Hypothalamus (tissue), 51 donors: ENCODE measurements at places on chromosomes 6 and 20.

GRCh38 chr6:170134471-170135440, 156.1 kb downstream of the DLL1 start:
- DNase-seq: no peak

DNA sequence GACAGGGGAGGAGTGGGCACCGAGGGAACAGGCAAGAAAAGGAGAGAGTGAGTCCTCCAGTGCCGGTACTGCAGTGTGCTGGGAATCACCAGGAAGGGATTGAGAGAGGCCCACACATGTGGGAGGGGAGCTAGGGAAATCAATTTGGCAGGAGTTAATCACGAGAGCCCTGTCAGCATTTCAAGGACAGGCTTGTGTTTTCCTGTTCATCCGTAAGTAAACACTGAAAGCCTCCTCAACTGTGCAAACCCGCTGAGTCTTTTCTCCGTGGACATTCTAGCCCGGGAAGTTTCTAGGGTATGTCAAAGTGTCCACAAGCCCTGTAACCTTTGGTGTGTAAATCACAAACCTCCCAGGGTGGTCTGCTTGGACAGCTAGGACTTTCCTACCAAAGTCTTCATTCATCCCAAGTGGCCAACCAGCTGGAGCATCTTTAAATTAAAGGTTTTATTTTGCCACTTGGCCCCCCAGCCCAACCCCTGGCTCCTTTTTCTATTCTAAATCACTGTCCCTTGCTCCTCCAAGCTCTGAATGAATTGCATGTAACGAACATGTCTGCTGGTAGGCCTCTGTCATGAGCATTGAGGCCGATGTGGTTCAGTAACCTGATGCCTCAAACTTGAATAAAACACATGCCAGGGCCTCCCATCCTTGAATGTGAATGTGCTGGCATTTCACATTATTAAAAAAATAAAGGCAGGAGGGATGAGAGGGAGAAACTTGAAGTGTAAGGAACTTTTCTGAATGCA, 149.1 kb downstream of the ZNF217 start:
- no peak for DNase-seq

DNA sequence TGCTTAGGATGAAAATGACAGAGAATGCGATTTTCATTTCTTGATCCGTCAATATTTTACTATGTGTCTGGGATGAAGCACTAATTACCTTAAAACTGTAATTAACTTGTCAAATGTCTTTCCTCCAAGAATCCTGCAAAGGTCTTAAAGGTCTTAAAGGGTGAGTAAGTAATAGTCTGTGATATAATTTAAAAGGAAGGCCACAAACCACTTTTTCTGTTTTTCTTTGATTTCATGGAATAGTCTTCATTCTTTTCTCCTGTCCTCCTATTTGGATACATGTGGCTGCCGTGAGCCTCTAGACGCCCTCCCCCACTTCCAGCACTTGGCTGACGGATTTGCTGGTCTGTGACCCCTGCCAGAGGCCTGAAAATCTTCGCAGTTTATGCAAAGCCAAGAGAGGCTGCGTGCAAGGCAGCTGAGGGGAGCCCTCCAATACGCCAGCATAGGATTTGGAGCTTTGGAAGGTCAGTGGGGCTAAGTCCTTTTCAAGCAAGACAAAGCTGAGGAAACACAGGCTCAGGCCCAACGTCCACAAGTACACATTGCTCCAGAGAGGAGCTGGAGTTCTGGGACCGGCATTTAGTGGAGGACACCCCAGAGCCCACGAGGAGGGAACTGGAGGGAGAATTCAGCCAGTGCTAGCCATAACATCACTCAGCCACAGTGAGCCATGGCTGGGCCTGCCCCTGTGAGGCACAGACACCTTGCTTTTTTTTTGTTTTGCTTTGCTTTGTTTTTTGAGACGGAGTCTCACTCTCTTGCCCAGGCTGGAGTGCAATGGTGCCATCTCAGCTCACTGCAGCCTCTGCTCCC, 382.6 kb downstream of the SMOC2 start:
- no peak for DNase-seq

GRCh38 chr6:73873081-73873480, 177.1 kb downstream of the CD109 start:
- DNase-seq: no peak

GRCh38 chr6:100892693-100893092, 11.6 kb upstream of the ASCC3 start:
- DNase-seq: no peak

DNA sequence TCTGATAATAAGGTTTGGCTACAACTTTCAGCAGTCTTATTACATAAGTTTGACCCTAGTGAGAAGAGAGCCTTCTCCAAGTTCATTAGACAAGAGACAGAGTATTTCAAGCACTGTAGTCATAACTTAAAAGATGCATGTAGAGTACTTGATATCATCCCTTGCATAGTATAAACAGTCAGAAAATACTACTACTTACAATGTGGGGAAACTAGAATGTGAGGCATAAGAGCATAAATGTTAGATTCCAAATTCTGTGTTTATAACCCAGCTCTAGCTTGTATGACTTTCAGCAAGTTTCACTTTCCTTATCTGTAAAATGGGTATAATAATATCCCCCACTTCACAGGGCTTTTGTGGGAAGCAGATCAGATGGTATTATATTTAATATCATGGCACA, 56.8 kb upstream of the TMEM200A start:
- no peak for DNase-seq

DNA sequence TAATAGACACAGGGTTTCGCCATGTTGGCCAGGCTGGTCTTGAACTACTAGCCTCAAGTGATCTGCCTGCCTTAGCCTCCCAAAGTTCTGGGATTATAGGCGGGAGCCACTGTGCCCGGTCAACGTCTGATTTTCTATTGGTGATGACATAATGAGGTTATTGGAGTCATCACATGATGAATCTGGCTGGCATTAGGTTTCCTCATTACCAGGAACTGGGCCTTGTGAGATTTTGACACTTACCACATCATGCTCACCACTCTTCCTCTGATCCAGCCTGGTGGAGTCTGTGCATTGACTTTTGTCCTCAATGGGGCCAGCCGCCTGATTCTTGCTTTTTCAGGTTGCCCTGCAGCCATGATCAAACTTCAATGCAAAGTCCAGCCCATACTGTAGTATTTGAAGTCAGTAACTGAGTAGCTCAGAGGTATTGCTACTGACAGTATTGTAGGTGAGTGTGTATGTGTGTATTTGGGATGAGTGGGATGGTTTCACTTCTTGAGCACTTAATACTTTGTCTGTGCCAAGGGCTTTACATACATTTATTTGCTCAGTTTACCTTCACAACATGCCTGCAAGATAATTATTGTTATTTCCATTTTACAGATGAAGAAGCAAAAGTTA, 16.0 kb downstream of the ANKS1A start:
- DNase-seq: no peak

GRCh38 chr20:36061754-36062153, 92.8 kb upstream of the EPB41L1 start:
- DNase-seq: no peak

- no peak for DNase-seq
Observed at GRCh38 chr6:31143148-31143547, 4.3 kb upstream of the PSORS1C2 start.

- DNase-seq: no peak
Observed at GRCh38 chr6:39493174-39493573, 170.7 kb upstream of the KCNK16 start.

GRCh38 chr6:117552618-117553017, 49.7 kb downstream of the GOPC start:
- no peak for DNase-seq

GRCh38 chr20:4011226-4011975, 4.0 kb downstream of the RNF24 start:
- DNase-seq: no peak

DNA sequence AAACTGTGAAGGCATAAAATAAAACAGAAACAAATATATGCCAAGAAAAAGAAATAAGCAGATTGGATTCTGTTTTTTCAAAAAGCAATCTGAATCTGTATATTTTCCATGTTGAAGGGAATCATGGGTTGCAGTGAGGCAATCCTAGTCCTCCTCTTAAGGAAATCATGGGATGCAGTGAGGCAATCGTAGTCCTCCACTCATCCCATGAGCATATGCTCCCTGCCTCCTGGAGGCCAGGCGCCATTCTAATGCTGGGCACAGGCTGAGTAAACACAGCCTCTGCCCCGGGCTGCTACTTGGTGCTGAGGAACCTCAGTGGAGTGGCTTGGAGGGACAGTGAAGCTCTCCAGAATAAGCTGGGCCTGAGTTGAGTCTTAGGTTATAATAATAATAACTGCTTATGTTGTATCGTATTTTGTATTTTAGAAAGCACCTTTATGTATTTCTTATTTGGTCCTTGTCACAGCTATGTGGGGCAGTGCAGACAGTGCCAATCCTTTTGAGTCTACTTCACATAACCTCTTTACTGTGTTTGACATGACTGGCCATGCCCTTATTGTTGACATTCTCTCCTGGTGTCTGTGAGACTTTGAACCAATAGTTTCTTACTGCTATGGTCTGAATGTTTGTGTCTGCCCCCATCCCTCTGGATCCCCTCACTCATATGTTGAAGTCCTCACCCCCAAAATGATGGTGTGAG, 56.6 kb upstream of the CITED2 start:
- DNase-seq: no peak

DNA sequence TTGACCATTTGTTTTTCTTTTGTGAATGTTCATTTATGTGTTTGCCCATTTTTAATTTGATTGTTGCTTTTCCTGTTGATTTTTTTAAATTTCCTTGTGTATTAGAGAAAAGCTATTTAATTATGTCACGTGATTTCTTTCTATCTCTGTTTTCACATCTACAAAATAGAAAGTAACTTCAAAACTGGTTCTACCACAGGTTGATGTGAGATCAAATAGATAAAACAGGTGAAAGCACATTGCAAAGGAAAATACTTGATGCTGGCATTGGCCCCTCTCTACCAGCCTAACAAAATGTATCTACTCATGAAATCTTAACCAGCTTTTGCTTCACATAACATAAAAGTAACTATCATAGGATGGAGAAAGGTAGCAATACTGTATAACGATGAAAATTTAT, 129.2 kb downstream of the TMEM242 start:
- DNase-seq: no peak

GRCh38 chr6:51559059-51559458, 528.4 kb downstream of the PKHD1 start:
- no peak for DNase-seq

GRCh38 chr20:276620-277495, 13.7 kb downstream of the C20orf96 start:
- DNase-seq: no peak

DNA sequence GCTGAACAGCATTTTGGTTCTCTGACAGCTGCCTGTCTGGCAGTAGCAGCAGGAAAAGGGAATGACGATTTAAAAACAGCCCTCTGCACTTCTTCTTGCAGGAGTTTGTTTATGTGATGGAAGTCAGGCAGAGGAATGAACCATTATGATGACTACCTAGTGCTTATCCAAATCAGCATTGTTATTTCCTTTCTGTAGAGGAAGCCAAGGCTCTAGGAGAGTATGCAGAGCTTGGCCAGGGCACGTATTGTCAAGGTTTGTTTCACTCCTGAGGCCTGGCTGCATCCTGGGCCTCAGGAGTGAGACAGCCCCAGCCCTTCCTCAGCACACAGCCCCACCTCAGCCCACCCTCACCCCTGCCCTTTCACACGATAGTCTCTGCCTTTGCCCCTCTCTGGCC, 68.5 kb downstream of the FAM229B start:
- no peak for DNase-seq

DNA sequence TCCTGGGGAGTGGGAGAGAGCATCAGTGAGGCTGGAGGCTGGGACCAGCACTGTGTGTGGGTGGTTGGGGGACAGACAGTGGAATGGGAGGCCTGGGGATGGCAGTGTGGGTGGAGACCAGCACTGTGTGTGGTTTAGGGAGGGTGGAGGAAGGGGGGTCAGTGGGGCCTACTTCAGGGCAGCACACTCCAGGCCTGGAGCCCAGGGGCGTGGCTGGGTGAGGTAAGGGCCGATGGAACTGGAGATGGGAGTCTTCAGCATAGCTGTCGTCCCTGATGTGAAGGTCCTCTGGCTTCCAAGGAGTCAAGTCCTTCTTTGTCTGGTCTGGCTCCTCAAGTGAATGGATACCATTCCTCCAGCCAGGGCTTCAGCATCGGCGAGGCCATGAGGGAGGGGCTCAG, 18.6 kb downstream of the KCNK17 start:
- DNase-seq: no peak

DNA sequence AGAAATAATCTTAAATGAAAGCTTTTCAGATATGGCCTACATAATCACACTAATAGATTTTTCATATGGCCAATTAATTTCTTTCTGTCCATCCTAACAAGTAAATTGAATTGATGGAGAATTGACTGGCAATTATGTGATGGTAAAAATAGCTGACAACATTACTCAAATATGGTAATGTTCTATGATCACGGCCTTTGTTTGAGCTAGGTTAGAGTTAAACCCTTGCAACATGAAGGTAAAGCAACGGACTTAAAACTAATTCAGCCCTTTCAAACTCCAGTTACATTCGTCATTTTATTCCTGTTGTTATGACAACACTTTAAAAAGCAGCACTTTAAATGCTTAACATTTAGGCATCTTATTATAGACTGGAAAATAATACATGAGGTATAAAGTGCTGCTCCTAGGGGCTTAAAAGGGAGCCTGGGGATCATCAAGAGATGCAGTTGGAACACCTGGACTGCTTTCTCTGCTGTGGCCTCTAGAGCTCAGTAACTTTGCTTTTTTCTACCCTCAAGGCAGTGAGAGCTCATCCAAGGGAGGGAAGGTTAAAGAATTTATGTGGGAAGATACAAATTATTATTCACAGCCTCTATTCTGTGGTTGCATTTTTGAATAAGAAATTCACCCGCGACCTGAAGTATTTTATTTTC, 46.9 kb downstream of the RIPOR2 start:
- no peak for DNase-seq

DNA sequence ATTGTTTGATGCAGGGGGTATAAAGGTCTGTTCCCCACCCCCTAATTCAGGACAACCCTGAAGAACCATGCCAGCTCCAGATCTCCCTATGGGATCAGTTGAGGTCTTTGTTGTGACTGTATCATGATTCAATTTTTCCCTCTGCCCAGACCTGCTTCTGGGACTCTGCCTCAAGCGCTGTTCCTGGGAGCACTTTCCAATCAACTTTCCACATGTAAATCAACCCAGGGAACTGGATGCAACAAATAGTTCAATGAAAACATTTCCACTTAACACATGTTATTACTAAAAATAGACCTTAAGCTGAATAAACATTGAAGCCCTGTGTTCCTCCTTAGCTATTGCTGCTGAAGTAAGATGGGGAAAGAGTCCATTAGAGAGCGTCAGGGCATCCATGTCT, 139.5 kb downstream of the C6orf58 start:
- DNase-seq: no peak

DNA sequence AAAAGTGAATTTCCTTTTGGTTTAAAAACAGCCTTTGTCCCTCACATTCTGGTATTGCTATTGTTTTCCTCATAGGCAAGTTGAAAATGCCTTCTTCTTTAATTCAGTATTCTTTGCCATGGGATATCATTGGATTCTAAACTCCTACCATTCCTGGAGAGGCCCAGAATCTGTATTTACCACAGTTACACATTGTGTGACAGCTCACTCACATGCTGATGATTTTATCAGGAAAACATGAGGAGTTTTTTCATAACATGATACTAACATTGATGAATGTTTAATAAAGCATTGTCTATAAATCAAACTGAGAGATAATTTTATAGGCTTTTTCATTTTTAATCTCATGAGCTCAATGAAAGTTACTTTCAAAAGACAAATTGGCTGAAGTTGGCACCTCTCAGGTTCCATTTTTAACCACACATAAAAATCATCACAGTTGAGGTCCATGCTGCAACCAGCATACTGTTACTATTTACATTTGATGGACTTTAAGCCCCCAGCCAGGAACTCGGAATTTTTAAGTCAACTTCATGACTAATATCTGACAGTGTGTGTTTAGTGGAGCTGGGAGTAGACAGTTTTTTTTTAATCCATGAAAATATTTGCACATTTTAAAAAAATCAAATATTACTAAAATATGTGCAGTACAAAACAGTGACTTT, 82.8 kb downstream of the FAM83B start:
- DNase-seq: no peak
